ENCODE measurements at places on chromosomes 7 and 10.

DNA sequence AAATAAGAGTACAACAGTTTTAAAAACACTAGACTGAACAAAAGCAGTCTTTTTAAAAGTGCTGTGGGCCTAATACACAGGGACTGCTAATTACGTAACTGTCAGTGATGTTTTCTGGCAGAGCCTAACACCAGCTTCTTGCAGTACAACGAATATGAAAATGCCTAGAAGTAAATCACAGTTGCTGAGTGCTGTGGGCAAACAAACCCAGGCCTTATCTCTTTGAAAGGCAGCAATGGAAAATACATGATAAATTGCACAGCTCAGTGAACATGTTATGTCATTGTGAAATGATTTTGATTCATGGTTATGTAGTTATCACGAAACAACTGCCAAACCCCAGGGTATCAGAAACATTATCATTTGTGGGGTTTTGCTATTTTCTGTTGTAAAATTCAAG lies 428.4 kb downstream of the GFRA1 start:
- DNase-seq, result no peak

- no peak for DNase-seq
These were observed 19.2 kb downstream of the LCOR start for GRCh38 chr10:96851281-96851680.

DNA sequence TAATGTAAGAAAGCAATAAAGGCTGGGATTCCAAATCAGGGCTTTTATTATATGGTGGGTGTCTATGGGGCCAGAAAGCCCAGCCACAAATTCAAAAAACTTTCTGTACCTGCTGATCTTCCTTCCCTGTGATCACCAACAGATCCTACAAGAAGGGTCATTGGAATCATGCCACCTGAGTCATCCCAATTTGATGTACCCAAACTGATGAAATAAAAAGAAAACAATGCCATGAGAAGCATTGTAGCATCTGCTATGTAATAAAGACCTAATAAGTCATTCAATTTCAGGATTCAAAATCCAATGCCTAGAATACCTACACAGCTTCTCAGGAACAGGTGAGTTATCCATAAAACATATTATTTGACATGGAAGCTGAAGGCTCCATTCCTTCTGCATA lies 228.8 kb downstream of the DKK1 start:
- no peak for DNase-seq

DNA sequence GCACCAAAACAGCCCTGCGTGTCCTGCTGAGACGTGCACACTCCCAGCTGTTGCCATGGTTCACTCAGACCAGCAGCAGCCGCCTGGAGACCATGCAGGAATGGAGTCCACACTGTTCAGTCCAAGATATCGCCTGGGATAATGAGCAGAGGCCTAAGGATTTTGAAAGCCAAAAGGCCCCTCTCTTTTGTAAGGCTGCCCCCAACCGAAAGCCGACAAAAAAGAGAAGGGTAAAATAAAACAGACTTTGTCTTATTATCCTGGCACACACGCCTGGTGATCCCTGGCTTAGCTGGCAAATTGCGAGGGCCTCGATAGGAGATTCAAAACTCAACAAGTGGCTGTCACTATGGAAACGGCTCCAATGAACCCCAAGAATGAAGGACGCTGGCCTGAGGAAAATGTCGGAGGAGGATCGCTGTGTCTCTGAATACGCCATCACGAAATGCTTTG lies 263.6 kb downstream of the SKIDA1 start:
- no peak for DNase-seq

DNA sequence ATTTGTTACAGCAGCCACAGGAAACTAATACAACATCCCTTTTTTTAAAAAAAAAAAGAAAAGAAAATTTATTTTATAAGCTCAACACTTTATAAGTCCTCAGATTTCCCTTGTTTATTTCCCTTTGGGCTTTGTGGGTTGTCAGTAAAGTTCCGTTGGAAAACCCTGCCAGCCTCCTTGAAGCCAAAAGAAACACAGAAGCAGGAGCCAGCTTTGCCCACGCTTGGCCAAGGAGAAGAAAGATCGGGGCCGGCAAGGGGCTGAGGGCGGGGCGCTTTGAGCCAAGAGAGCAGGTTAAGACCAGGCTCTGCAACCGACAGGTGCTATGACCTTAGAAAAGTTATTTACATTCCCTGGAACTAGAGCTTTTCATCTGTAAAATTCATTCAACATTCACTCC lies 72.7 kb downstream of the RGS10 start:
- DNase-seq, result no peak

DNA sequence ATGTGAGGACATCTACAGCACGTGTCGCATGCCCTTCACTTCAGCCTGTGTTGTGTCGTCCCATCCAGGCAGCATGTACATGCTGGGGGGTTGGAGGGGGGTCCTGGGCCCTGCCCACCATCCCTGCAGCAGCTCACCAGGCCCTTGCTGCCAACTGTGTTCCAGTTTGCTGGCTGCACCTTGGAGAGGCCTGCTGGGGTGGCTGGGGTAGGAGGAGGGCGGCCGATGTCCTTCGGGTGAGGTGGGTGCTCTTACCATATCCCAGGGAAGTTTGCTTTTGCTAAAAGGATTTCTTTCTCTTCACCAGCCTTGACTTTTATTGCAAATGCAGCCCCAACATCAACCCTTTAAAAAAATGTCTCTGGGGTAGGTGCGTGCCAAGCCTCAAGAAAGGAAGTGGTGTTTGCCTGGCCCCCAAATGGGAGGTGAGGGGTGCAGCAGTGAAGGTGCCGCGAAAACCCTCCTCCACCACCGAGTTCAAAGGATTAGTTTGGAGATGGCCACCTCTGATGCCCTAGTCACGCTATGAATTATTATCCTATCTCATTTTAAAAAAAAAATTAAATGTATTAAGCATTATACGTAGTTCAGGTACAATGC lies 165.8 kb upstream of the KLF6 start:
- peak; percentile 56 for DNase-seq

GRCh38 chr10:33216661-33217427 lies 117.6 kb downstream of the NRP1 start:
- DNase-seq, result no peak

DNA sequence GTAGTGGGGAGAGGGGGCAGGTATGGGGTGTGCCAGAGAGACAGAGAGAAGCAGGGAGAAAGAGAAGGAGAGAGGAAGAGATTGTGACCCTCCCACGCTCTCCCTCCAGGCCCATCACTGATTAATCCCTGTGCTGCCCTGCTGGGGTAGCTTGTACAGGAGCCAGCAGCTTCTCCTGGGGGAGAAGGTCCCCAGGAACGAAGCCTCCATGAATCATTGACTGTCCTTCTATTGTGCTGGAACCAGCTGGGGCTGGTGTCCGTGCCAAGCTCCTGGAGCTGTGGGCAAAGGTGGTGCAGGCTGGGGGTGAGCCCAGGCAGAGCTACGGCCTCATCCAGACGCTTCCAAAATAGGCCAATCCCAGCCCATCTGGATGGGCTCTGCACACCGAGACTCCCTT lies 20.9 kb downstream of the AQP1 start:
- no peak for DNase-seq

All from activated gamma-delta T cell treated with anti-CD3 and anti-CD28 coated beads, Interleukin-2, amount 50 U/mL, for 16 hours (primary cell).